ENCODE measurements at places on chromosomes 13 and 19.

- DNase-seq, result no peak
Measured at GRCh38 chr19:31338069-31338776, 11.0 kb downstream of the TSHZ3 start.

DNA sequence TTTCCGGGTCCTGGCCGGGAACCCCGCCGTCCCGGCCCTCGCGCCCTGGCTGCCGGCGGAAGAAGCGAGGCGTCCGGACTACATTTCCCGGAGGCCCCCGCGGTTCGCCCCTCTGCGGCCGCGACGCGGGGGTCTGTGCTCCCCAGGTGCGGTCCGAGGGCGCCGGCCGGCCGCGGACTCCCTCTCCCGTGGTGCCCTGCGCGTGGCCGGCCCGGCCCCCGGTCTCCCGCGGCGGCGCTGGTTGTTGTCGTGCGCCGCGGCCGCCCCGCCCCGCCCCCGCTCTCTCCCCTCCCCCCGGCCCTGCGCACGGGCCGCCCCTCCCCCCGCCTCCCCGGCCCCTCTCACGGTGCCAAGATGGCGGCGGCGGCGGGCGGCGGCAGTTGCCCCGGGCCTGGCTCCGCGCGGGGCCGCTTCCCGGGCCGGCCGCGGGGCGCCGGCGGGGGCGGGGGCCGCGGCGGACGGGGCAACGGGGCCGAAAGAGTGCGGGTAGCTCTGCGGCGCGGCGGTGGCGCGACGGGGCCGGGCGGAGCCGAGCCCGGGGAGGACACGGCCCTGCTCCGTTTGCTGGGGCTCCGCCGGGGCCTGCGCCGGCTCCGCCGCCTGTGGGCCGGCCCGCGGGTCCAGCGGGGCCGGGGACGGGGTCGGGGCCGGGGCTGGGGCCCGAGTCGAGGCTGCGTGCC, at the start of gene KMT2B:
Gene KMT2B, plus strand, starts transcription at position 339 of the 680 bp plus-strand sequence. Its CDS starts 16 bp downstream, at position 355.
- no peak for DNase-seq

- no peak for DNase-seq
Measured at GRCh38 chr13:106507560-106508274, 27.7 kb downstream of the EFNB2 start.

DNA sequence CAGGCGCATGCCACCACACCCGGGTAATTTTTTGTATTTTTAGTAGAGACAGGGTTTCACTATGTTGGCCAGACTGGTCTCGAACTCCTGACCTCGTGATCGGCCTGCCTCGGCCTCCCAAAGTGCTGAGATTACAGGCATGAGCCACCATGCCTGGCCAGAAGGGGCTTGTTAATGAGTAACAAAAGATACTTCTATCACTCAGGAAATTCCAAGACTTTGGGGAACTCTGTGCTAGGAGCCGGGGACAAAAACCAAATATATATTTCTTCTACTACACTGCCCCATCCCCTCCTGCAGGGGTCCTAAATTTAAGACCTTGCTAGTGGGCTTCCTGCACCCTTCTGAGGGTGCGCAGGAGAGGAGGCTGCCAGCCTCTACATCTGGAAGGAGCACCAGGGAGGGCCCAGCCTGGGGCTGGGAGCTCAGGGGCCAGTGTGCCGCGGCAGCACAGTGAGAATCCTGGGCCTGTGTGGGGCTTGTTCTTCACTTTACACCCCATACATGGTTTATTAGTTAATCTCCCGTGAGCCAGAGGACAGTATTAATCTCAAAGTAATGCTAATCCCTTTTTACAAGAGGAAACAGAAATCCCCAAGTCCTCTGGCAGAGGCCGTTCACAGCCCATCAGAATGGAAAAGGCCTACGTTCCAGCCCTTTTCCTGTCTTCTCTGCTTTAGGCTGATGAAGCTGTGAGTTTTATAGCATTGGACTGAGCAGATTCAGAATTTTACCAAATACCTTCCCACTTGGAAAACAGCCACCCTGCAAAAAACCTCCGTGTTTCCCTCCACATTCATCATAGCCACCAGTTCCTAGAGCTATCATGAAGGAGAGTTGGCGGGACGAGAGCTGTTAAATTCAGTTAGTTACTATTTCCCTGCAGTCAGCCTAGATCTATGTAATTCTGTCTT, 44.4 kb upstream of the NPAS1 start:
- no peak for DNase-seq

- no peak for DNase-seq
Measured at GRCh38 chr13:47545201-47546024, 455.7 kb downstream of the SUCLA2 start.

- DNase-seq, result no peak
Measured at GRCh38 chr19:8395621-8396082, 5.5 kb downstream of the RAB11B start.

- no peak for DNase-seq
Measured at GRCh38 chr19:15197942-15198341, 2.9 kb downstream of the NOTCH3 start.

DNA sequence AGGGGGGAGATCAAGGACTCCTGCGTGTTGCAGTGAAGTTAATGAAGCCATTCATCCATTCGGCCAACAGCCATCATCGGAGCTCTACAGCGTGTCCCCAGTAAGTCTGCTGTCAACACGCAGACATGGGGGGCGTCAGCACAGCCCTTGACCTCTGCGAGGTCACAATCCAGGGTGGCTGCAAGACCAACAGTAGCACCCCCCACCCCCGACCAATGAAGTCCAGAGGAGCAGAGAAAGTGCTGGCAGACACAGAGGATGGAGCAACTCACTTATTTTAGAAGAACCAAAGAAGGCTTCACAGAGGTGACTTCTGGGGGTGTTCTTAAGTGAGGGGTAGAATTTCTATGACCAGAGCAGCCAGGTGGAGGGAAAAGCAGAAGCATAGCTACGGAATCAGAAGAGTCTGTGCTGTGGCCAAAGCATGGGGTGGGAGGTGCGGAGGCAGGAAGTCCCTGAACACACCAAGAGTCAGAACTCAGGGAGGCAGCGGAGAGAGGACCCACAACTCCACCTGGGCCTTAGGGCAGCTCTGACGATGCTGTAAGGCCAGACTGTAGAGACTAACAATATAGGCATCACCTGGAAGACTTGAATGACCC, 185.4 kb downstream of the FOXO1 start:
- no peak for DNase-seq

- no peak for DNase-seq
Measured at GRCh38 chr19:35220315-35220921, 8.1 kb downstream of the FAM187B start.

GRCh38 chr13:75647126-75647784, 11.1 kb downstream of the LMO7 start:
- DNase-seq, result no peak

DNA sequence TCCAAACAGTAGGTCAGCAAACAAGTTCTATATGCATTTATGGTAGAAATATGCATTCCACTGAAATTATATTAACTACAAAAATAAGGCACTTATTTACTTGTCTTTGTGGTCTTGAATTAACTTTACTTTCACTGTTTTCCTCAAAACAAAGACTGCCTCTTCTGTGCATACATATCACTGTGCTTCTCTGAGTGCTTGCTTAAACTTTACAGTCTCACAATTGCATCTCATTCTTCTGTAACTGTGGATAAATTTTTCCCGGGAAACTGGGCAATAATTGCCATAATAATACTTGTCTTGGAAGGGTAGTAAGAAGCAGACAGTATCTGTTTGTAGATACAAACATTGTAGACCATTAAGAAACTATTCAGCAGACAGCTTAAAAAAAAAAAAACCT, 38.4 kb downstream of the EFNB2 start:
- no peak for DNase-seq

DNA sequence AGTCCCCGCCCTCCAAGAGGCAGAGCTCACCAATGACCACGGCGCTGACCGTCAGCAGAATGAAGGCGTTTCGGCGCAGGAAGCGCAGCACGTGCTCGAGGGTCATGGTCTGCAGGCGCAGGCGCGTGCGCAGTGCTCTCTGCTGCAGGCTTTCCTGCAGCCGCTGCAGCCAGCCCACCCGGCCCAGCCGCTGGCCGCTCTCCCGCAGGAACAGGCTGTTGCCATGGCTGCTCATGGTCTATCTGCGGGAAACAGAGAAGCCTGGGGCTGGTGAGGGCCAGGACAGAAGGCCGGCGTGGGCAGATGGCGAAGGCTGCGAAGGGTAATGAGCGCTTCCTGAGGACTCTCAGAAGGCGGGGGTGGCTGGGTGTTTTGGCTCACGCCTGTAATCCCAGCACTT, 7.0 kb downstream of the SLC1A6 start:
- DNase-seq, result no peak

GRCh38 chr19:41373993-41374392, 2.3 kb upstream of the TMEM91 start:
- DNase-seq, result no peak

- DNase-seq, result peak; percentile 31
Measured at GRCh38 chr19:35755550-35756376, 1.1 kb downstream of the HSPB6 start.

GRCh38 chr19:1317274-1318003, 31.8 kb downstream of the EFNA2 start:
- no peak for DNase-seq

GRCh38 chr19:18392417-18392816, 5.0 kb downstream of the LRRC25 start:
- DNase-seq, result no peak

GRCh38 chr13:51068501-51068900, 42.6 kb downstream of the C13orf42 start:
- no peak for DNase-seq

DNA sequence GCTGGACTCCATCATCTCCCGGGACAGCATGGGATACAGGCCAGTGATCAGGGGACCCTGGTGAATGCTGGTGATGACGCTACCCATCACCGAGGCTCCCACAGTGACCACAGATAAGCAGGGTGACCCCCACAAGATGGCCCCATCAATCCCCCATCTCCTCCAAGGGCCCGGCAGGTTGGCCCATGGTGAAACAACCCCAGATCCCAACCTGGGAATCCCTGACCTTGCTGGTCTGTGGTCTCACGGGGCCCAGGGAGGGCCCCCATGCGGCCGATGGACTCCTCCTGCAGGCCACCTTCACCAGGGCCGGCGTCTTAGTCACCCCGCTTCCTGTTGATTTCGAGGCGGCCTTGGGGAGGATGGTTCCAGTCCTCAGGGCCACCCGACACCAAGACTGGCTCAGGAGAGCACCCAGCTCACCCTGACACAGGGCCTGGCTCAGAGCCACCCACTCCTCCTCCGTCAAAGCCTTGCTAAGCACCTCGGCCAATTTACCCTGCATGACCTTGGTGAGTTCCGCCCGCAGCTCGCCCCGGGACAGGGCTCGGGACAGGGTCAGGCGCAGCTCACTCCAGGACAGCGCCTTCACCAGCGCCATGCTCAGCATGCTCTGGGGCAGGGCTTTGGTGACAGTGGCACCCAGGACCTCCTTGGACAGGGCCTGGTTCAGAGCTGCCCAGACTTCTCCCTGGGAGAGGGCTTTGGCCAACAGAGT, 10.0 kb downstream of the IQCN start:
- no peak for DNase-seq

DNA sequence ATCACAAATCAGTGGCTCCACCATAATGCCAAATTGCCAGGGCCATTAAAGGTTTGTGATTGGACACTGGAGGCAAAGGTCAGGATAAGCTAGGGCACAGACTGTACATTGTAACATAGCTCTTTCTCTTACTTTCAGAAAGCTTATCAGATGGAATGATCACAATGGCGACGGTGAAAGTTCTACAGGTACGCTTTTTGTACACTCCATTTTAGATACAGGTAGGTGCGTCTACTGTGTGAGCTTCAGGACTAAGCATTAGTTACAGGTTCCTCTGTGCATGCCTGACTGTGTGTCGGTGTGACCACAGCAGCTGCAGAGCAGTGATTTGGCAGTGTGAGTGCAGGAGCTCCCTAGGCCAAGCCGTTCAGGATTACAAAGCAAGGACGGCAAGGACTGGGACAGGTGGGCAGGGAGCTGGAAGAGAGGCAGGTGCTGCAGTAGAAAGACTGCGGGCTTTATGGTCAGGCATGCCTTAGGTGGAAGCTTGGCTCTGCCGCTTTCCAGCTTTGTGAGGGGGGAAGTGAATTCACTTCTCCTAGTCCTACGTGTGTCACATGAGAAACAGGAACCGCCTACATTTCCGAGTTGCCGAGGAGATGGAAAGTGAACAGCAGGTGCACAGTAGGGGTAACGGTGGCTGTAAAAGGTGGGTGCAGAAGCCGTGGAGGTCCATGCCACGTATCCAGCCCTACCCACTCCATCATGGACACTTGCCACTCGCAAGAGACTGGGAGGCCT, 49.6 kb downstream of the MRPL57 start:
- DNase-seq, result no peak
